ENCODE measurements at places on chromosomes 6 and 20.

DNA sequence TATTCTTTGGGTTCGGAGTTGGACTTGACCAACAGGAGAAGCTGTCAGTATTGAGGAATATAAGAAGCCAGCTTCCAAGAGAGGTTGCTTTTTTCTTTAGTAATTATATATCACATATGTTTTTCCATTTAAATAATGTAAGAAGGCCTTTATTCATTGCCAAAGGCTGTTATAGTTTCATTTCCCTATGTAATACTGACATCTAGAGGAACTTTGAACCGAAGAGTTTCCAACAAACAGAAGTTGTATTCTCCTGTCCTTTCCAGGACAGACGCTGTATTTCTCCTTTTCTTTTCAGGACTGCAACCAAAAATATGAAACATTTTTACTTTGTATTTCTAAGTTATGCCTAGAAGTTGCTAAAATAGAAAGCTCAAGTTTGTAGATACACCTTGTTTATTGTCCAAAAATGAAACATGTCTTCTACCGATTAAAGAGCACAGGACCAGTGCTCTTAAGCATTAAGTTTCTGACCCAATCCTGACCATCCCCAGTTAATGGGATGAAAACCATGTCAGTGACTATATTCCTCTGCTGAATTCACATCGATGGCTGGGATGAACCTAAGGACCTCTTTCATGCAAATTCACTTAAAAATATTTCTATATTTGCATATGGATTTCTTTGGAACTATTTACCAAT is 55.1 kb downstream of the MYLK4 start:
- no peak for DNase-seq

GRCh38 chr20:25003002-25003401 is 10.5 kb upstream of the APMAP start:
- no peak for DNase-seq

- no peak for DNase-seq
These were observed 40.7 kb downstream of the PREX1 start for GRCh38 chr20:48786951-48787705.

- DNase-seq: no peak
These were observed 540.1 kb upstream of the FLRT3 start for GRCh38 chr20:14877301-14878028.

GRCh38 chr6:81476881-81477280 is 275.6 kb downstream of the TENT5A start:
- DNase-seq: no peak

GRCh38 chr6:4615891-4616290 is 160.3 kb upstream of the CDYL start:
- no peak for DNase-seq

DNA sequence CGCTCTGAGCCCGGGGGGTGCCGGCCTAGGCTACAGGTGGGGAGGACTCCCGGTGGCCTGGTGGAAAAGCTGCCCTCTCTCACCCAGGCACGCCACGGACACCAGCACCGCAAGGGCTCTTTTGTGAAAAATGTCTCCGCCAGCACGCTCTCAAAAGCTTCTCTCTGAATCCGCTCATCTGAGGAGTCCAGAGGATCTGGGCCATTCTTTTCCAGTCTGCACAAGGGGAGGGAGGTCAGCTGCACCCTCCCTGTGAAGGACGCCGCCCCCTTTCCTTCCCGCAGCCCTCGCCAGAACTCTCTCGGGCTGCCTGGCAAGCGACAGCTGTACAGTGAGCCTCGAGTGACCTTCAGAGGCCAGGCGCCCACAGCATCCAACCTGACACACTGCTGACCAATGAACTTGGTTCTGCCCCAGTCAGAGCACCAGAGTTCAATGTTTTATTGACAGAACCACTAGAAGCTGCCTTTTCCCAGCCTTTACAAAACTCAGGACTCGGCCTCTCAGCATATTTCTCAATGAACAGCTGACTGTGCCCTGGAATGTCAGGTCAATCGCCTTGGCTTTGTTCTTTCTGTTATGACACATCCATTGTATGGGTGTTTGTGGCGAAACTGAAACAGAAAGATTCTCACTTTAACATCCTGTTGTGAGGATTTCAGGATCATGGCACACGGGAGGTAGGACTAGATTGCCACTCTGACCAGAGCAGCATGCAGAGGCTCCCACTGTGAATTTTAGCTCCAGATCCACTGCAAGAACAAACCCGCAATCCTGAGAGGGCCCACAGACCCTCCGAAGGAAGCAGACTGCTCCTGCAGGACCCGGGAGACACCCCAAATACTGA is 26.7 kb downstream of the SERPINB9 start:
- DNase-seq: no peak

- DNase-seq: peak; percentile 93
These were observed 1.4 kb downstream of the TFEB start for GRCh38 chr6:41733707-41734665.

DNA sequence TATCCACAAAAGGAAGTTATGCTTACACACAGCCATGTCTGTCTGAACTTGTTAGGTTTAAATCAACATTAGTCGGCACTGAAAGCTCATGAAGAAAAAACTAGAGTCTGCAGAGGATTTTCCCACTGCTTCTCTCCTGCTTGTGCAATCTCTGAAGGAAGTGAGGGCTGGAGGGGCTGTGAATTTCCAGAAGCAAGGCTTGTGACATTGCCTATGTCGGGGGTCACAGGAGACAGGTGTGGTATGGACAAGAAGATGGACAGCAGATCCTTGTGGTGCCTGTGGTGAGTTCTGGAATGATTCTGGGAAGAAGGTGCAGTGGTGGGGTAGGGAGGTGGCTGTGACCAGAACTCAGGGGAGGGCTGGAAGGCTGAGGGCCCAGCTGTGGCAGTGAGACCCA is 84.3 kb upstream of the TRAF3IP2 start:
- no peak for DNase-seq

DNA sequence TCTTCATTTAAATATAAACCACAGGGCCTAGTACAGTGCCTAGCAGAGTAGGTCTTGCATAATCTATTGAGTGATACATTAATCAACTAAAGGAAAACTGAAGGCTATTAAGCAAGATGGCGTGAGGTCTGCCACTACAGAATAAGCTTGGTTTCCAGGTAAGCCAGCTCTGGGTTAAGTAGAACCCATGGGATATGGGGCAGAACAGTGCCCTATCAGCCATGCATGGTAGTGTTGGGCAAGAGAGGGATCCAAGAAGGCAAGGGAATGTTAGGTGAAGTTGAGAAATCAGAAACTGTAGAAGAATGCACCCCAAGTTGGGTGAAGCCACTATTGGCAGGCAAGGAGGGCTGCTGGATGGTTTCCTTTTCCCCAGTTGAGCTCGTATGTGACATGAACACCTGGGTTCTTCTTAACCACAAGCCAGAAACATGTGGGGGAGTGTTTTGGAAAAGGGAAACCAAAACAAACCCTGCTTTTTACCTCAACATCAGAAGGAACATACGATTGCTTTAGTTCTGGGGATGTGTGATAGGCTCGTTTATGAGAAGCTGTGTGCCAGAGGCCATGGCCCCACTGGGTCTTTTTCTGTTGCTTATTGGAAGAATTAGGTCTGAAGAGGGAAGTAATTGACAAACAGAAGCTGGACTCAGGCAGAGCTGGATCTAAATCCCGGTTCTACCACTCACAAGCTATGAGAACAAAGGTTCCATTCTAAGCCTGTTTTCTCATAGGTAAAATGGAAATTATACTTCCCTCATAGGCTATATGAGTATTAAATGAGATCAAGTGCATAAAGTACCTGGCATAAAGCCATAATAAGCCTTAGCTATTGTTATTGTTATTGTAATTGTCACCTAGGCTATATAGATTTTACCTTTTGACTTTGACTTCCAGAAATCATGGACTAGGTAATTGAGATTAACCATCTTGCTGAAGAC is 33.5 kb downstream of the NEDD9 start:
- peak; percentile 41 for DNase-seq

Data from GM12891 (cell line).